ENCODE measurements at places on chromosomes 3 and 15. TPM values are rescaled to one million over a fixed set of nuclear protein-coding genes. Genes with fewer than 3 reads are reported as not detected.

Gene ADAMTSL3
- 9.4 TPM for total RNA-seq

Gene NAALADL2
- 6.0 TPM for total RNA-seq

Gene SLC38A3
- 4.3 TPM for total RNA-seq

Gene TRAT1
- total RNA-seq, result not detected

Data from testis (tissue), 5 donors.